ENCODE measurements at places on chromosomes 11 and 22.

GRCh38 chr11:119996556-119996955 lies 141.4 kb downstream of the TRIM29 start:
- no peak for DNase-seq

GRCh38 chr11:46447544-46447943 lies 56.0 kb upstream of the CHRM4 start:
- no peak for DNase-seq

- no peak for DNase-seq
Measured at GRCh38 chr11:69369210-69369825, 75.4 kb downstream of the MYEOV start.

- DNase-seq: peak; percentile 50
Measured at GRCh38 chr22:43110927-43111623, 525 bp downstream of the BIK start.

DNA sequence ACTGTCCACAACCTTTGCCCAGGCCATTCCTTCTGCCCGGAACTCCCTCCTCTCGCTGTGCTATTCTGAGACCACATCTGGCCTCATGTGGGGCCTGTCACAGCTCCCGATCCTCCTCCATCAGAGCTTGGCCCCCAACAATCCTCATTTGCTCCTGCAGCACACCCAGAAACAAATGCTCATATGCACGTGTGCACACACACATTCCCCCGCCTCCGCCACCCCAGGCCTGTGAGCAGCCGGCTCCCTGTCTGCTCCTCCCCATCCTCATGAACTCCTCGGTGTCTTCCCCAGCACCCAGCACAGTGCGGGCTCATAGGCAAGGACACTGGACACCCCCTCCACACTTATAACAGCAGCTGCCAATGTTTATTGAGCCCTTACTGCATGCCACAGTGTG lies 29.7 kb upstream of the PICK1 start:
- DNase-seq: no peak

DNA sequence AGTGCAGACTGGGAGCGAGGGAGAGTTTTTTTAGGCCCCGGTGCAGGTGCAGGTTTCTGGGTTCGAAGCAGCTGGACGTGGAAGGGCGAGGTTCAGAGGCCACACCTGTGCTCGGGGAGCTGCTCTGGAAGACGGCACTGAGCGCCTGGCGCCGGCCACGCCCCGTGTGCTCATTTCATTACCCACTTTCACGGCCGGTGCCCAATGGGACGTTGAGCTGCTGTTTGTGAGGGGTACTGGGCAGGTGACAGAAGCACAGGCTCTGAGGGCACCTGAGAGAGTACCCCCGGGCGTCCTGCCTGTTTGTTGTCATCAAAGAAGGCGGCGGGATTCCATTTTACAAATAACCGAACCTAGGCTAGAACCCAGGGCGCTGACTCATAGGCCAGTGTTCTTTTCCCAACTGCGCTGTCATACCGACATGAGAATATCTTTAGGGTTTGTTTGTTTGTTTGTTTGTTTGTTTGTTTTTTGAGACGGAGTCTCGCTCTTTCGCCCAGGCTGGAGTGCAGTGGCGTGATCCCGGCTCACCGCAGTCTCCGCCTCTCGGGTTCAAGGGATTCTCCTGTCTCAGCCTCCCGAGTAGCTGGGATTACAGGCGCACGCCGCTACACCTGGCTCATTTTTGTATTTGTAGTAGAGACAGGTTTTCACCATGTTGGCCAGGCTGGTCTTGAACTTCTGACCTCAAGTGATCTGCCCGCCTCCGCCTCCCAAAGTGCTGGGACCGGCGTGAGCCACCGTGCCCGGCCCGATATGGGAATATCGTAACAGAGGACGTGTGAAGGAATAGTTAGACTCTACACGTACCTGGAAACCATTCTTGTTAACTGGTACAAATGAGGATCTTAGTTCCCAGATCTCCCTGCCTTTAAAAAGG lies 16.6 kb upstream of the SPTBN2 start:
- peak; percentile 52 for DNase-seq

- no peak for DNase-seq
Measured at GRCh38 chr11:99063331-99063730, 42.6 kb downstream of the CNTN5 start.

DNA sequence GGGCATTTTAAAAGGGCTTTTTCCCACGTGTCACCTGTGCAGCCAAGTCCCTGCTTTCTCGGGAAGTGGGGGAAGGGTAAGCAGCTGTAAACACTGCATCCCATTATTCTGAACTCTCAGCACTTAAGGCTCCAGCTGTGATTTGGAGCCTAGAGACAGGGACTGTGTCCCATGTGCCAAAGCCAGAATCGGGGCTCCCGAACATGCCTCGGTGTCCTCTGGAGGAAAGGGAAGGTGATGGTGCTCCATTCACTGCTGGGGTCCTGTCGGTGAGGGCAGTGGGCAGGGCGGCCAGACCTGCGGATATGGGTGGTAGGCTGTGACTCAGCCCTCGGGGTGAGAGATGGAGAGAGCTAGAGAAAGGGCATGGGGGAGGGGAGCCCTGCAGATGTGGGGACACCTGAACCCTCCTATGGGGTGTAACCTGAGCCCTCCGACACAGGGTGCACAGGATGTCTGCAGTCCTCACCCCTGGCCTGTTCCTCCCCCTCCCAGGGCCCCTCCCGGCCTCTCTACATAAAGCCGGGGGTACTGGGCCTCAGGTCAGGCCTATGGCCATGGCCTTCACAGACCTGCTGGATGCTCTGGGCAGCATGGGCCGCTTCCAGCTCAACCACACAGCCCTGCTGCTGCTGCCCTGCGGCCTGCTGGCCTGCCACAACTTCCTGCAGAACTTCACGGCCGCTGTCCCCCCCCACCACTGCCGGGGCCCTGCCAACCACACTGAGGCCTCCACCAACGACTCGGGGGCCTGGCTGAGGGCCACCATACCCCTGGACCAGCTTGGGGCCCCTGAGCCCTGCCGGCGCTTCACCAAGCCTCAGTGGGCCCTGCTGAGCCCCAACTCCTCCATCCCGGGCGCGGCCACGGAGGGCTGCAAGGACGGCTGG lies 31.8 kb downstream of the CAPN1 start:
- no peak for DNase-seq

DNA sequence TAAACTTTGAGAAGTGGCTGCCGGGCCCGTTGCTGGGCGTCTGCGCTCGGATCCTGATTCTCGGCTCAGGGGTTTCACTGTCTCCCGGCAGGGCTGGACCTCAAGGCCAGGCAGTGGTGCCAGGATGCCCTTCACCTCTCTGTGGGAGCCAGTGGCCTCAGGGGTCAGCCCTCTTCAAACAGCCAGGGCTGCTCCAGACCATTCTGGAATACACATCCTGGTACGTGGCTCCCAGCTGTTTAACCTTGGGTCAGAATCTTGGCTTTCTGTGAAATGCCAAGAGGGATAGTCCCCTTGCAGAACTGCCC lies 70.5 kb downstream of the MPPED1 start:
- no peak for DNase-seq

DNA sequence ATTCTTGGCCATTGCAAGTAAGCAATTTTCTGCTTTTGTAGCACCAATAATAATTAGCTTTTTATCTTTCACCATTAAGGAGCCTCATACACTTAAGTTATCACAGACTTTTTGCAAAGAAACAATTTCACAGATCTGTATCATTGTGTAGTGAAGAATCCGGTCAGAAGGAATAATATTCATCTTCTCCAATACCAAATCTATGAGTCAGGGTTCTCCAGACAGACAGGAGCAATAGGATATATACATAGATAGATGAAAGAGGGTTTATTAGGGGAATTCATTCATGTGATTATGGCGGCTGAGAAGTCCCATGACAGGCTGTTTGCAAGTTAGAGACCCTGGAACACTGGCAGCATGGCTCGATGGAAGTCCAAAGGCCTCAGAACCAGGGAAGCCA lies 82.9 kb upstream of the UBASH3B start:
- DNase-seq: no peak

DNA sequence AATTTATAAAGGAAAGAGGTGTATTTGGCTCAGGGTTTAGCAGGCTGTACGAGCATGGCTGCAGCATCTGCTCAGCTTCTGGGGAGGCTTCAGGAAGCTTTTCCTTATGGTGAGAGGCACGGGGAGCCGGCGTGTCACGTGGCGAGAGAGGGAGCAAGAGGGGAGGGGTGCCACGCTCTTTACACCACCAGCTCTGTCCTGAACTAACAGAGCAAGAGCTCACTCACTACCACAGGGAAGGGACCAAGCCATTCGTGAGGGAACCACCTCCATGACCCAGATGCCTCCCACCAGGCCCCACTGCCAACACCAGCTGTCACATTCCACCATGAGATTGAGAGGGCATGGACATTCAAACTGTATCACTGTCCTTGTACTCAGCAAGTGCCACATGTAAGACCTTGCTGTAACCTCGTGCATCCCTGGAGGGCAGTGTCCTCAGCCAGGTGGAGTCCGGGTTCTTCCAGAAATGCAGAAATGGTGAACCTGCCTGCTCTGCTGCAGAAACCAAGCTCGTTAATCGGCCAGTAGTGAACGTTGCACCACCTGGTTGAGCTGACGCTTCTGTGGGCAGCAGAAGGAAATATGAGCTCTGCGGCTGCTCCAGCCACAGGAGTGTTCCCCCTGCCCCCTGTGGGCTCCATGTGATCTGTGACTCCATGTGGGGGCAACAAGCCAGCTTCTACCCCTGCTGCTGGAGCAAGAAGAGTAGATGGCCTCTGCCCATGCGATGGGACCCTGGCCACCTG lies 368.6 kb downstream of the TBC1D22A start:
- no peak for DNase-seq

DNA sequence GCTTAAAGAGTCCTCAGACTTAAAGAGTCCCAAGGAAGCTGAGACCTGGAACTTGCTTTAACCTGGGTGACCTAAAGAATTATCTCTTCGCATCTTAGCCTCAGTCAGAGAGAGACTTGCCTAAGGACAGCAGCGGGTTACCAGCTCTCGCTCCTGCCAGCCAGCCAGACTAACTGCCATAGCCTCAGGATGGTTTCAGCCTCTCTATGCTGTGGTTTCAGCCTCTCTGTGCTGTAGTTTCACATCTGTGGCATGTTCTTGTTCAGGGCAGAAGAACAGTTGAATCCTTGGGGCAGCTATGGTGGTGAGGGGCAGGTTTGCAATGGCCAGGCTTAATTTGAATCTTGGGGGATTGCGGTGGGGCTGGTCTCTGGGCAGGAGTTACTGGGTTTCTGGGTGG lies 2.3 kb downstream of the FRMD8 start:
- no peak for DNase-seq

DNA sequence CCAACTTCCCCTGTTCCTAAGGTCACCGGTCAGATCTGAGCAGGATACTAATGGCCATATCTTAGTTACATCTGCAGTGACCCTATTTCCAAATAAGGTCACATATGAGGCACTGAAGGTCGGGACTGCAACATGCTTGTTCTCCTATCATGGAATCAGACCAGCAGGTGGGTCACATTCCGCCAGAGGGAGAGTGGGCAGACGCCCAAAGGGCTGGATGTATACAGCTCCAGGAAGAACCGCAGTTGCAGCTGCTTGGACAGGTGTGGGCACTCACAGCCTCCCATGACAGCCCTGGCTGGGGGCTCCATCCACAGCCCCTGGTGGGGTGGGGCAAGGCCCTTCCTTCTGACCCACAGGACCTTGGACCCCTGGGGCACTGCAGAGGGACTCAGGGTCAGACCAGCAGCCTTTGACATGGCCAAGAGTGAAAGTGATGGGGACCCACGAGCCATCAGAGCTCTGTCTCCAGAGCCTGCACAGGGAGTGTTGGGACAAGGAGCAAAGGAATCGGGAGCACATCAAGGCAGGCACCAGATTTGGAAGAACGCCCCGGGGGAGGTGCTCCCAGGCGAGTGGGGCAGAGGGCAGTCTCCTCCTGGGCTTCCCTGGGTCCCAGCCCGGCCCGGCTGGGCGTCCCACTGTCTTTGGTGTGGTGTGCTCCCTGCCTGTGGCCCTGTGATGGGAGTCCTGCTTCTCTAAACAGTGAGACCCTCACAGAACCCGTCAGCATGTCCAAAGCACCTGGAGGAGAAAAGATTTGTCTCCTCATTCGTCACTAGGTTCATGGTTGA lies 13.3 kb upstream of the CD81 start:
- no peak for DNase-seq

DNA sequence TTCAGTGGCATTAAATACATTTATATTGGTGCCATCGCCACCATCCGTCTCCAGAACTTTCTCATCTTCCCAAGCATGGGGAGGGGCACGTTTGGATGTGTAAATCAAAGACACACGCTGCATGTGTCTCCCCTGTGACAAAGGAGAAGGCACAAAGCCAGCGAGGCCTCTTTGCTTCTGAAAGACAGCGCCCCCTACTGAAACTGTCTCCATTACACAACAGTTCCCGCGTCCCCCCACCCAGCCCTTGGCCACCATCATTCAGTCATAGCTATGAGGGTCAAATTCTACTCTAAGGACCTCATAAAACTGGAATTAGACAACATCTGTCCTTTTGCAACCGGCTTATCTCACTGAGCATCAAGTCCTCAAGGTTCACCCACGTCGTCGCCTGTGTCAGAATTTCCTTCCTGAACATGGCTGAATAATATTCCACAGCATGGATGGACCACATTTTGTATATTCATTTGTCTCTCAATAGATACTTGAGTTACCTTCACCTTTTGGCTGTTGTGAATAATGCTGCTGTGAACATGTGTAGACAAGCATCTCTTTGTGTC lies 64.8 kb downstream of the IGF2 start:
- DNase-seq: no peak

DNA sequence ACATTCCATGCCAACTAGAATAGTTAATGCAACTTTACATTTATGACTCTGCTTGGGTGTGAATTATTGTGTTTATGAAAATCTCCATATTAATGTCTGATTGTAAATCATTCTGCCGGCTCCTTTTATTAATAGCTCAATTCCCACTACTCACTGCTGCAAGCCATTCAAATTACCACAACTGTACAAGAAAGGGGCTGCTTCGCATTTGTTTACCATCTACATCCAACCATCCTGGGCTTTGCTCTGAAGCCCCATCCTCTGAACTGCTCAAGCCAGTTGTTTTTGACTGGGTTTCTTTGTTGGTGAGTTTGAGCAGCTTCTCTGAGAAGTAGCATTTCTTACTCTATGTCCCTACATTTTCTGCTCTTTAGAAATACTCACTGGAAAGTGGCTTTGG lies 451.6 kb upstream of the CADM1 start:
- DNase-seq: no peak

GRCh38 chr22:49564666-49565515 lies 262.8 kb downstream of the BRD1 start:
- DNase-seq: no peak

GRCh38 chr11:20443596-20443995 lies 56.1 kb downstream of the PRMT3 start:
- no peak for DNase-seq

DNA sequence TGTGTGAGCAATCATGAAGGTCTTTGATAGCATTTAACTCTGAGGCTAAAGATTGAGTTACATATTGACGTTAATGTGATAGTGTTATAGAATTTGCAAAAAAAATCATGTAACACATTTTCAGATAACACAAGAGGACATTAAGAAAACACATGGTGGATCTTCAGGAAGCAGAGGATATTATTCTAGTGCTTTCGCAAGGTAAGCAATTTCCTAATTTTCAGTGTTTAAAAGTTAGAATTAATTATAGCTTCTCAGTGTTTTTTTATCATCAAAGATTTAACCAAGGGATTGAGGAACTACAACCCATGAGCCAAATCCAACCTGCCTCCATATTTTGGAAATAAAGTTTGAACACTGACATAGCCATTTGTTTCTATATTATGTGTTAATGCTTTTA lies 78.5 kb downstream of the DKK3 start:
- DNase-seq: no peak

- DNase-seq: no peak
Measured at GRCh38 chr11:12707500-12707880, 33.3 kb downstream of the TEAD1 start.

GRCh38 chr11:95375886-95376285 lies 144.9 kb upstream of the SESN3 start:
- DNase-seq: no peak

All from activated naive CD4-positive, alpha-beta T cell treated with Interleukin-2 at 50 U/mL for 16 hours (primary cell).